ENCODE measurements at places on chromosomes 2 and 18. TPM values are rescaled to one million over a fixed set of nuclear protein-coding genes. Genes with fewer than 3 reads are reported as not detected.

The GREB1 gene
- 0.51 TPM for total RNA-seq

The ALPG gene
- not detected for total RNA-seq

The HAAO gene
- total RNA-seq = 2.8 TPM

The AGXT gene
- total RNA-seq = not detected

The SERPINB3 gene
- total RNA-seq = not detected

The BARD1 gene
- 30.3 TPM for total RNA-seq

The COX5B gene
- 381 TPM for total RNA-seq

The TEX44 gene
- not detected for total RNA-seq

The SCN9A gene
- total RNA-seq = 58.6 TPM

The RTTN gene
- total RNA-seq = 19.0 TPM

The DTYMK gene
- 15.2 TPM for total RNA-seq

The SLC38A11 gene
- 0.50 TPM for total RNA-seq

The GKN1 gene
- not detected for total RNA-seq

The KCNE4 gene
- total RNA-seq = 11.0 TPM

The LAMA3 gene
- total RNA-seq = 13.2 TPM

The ZAP70 gene
- not detected for total RNA-seq

The GCG gene
- not detected for total RNA-seq

The SCTR gene
- not detected for total RNA-seq

The PTPRN gene
- total RNA-seq = 3.5 TPM

- peak; percentile 3 for DNase-seq
Observed at GRCh38 chr2:195495966-195496365, 161.1 kb upstream of the SLC39A10 start.

GRCh38 chr2:28268386-28268785, 124.3 kb upstream of the FOSL2 start:
- peak; percentile 53 for DNase-seq

DNA sequence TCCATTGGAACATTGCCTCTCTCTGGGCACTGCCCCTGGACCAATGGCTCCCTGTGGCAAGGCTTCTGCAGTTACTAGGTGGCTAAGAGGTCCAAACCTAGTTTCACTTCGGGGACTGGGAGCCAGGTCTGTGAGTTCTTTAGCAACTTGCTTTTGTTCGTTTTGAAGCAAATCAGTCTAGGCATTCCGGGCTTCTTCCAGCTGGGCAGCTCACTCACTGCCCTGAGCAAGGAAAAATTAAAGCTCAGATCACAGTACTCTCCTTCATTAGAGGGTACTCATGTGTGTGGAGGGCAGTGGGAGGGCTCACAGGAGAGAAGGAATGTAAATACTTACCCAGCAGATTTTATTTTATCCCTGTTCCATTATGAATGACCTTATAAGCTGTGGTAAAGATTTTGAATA, 80.3 kb downstream of the SPP2 start:
- DNase-seq = no peak

- DNase-seq = no peak
Observed at GRCh38 chr2:236947896-236948295, 137.8 kb upstream of the COPS8 start.

DNA sequence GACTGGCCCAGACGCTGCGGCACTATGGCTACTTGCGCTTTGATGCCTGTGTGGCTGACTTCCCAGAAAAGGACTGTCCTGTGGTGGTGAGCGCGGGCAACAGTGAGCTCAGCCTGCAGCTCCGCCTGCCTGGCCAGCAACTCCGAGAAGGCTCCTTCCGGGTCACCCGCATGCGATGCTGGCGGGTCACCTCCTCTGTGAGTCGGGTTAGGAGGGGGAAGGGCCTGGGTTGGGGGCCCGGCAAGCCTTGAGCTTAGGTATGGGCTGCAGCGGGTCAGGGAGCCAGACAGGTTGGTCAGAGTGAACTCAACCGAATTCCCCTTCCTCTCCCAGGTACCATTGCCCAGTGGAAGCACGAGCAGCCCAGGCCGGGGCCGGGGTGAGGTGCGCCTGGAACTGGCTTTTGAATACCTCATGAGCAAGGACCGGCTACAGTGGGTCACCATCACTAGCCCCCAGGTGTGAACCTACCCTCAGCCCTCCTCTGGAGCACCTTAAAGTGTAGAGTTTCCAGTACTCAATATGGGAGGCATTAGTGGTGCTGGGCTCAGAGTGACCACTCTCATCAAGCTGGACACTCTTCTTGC, 4.9 kb downstream of the ZNF513 start:
- no peak for DNase-seq

- peak; percentile 6 for DNase-seq
Observed at GRCh38 chr2:228433721-228434120, 252.2 kb upstream of the SPHKAP start.

- DNase-seq = no peak
Observed at GRCh38 chr2:979069-979928, 28.6 kb downstream of the SNTG2 start.

GRCh38 chr2:111219285-111219684, 98.6 kb downstream of the BCL2L11 start:
- peak; percentile 79 for DNase-seq

DNA sequence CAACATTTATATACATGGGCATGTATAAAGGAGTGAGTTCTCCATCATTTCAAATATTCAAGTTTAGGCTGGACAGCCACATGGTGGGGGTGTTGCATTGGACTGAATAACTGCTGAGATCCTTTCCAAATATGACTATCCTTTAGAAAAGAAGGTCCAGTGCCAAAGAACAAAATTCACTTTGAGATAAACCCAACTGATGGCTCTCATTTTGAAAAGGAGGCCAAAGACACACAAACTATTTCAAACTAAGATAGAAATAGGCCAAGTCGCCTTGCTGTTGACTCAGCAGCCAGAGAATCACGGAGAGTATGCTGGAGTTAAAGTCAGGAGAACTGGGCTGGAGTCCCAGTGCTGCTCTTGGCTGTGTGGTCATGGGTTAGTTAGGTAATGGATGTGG, 204.5 kb upstream of the LRATD1 start:
- peak; percentile 91 for DNase-seq

GRCh38 chr2:19392191-19392590, 33.8 kb upstream of the OSR1 start:
- no peak for DNase-seq

DNA sequence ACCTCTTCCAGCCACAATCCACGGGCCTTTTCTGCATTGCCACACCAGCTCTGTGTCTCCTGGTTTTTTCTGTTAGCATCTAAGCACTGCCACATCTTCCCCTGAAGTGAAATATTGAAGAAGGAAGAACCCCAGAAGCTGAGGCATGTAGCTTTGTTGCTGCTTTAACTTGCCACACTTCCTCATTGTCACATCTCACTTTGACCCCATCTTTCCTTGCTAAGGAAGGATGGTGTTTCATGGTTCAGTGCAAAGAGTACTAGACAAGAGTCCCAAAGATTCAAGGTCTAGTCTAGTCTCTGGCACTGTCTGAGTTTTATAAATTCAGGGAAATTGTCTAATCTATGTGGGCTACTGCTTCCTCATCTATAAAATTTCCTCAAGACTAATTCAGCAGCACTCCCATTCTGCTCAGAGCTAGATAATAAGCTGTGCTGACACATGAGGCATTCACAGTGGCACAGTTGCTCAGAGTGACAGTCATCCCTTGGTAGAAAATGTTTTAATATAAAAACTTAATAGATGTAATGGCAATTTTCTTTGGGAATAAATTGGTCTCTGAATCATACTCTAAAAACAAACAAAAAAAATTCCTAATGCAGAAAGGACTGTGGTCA, 483.0 kb upstream of the ID2 start:
- no peak for DNase-seq

- peak; percentile 21 for DNase-seq
Observed at GRCh38 chr2:109516445-109517117, 97.2 kb downstream of the SEPTIN10 start.

GRCh38 chr2:114294741-114295140, 147.7 kb upstream of the DPP10 start:
- no peak for DNase-seq

GRCh38 chr2:8234253-8234652, 447.6 kb upstream of the ID2 start:
- DNase-seq = no peak

DNA sequence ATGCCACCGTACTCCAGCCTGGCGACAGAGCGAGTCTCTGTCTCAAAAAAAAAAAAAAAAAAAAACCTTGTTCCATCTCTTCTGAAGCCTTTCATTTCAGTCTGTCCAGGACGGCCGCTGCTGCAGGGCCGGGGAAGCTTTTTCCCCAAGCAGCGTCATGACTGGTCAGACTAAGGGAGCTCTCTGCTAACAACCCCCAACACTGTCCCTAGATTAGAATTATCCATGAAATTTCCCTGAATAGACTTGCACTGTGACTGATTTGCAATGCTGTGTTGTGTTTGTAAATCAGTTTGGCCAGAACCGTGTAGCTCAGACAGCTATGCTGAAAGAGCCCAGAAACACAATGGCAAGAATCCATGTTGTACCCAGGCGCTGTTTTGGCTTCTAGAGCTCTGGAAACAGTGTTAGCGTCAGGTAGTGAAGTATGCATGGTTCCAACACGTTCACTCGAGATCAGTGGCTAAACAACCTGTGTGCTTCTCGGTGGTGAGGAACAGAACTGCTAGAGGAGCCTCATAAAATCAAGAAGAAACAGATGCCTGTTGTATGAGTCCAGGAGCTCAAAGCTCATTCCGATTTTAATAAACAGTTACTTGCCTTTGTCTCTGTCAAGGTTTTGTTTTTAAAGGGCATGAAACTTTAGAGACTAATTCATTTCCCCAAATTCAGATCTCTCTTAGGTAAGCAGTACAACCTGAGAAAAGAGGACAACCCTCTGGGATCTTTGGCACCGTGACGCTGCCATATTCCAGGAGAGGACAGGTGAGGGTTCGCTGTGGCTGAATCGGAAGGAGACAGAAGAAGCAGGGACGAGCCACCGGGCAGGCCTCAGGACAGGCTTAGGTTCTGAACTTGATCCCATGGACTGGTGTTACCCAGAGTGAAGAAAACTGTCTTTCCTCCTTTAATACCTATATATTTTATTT, 43.5 kb downstream of the GORASP2 start:
- peak; percentile 10 for DNase-seq

DNA sequence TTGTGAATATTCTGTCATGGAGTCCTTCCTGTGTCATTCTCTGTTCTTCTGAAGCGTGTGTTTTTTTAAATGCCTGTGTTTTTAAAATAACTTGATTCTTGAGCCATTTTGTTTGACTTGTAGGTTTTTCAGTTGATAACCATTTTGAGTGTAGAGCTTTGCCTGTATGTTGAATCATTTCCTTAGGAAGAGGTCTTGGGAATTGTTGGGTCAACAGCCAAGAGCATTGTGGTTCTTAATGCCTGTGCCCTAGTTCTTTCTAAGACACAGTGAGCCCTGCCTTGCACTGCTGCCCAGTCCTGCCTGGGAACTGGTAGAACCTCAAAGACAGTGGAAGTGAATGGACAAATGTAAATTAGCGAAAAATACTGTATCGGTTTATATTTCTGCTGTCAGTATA, 25.9 kb downstream of the RAB12 start:
- no peak for DNase-seq

GRCh38 chr18:63545000-63545399, 2.8 kb downstream of the SERPINB12 start:
- no peak for DNase-seq

DNA sequence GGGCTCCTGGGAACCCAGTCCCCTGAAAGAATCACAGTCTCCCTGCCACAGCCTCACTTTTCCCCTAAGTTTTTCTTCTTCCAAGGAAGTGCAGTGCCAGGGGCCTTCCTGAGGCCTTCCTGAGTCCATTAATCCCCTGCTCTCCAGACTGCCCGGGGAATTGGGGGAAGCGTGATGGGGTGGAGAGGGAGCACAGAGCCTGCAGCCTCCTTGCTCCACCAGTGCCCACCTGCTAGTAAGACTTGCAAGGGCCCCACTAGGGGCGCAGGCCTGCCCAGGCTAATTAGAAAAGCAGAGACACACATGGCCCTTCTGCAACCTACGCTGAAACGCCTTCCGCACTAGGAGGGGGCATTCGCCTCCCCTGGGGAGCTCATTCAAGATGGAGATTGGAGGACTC, 110.6 kb downstream of the MRO start:
- DNase-seq = no peak

- no peak for DNase-seq
Observed at GRCh38 chr2:210496512-210496911, 20.0 kb upstream of the LANCL1 start.

DNA sequence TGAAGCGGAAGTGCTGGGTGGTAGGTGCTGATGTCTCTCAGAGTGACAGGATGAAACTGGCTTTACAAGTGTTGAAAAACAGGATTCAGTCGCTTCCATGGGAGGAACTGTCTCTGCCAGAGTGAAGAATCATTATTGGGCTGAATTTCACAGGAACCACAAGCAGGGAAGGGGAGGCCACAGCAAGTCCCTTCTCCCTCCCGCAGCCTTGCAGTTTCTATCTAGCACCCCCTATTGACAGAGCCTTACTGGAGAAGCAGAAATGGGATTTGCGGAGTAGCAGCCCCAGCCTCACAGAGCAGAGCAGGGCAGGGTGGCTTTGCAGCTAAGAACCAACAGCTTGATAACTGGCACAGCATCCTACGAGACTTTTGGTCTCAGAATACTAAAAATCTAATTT, 33.3 kb upstream of the RMP24 start:
- no peak for DNase-seq

- DNase-seq = no peak
Observed at GRCh38 chr2:9330612-9331270, 92.6 kb downstream of the ITGB1BP1 start.

GRCh38 chr2:165357758-165358157, 111.7 kb upstream of the CSRNP3 start:
- DNase-seq = peak; percentile 87

DNA sequence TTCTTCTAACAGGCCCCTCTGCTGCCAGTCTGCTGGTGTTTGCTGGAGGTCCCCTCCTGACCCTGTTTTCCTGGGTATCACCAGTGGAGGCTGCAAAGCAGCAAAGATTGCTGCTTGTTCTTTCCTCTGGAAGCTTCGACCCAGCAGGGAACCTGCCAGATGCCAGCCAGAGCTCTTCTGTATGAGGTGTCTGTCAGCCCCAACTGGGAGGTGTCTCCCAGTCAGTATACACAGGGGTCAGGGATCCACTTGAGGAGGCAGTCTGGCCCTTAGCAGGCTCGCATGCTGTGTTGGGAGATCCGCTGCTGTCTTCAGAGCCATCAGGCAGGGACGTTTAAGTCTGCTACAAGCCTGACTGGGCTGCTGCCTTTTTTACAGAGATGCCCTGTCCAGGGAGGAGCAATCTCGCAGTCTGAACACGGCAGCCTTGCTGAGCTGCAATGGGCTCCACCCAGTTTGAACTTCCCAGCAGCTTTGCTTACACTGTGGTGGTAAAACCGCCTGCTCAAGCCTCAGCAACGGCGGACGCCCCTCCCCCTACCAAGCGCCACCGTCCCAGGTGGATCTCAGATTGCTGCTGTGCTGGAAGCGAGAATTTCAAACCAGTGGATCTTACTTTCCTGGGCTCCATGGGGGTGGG, 29.9 kb downstream of the CHCHD5 start:
- peak; percentile 28 for DNase-seq

DNA sequence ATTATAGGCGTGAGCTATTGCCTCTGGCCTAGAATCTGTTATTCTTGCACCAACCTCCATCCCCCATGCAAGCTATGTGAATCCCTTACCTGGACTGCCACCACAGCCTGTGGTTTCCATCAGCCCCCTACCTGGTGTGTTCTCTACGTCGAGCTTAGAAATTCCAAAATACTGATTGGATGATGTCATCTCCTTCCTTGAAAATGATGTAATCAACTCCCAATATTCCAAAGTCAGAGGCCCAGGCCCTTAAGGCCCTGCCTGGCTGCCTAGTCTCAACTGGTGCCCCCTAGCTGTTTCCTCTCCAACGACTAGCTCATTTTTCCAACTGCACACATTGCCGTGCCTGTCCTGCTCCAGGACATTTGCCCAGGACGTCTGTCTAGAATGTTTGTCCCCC, 41.3 kb upstream of the GBX2 start:
- peak; percentile 9 for DNase-seq
